GM12878 (cell line): ENCODE measurements at places on chromosomes 13 and 19. TPM values are rescaled to one million over a fixed set of nuclear protein-coding genes. Genes with fewer than 3 reads are reported as not detected.

The ETV2 gene
- 0.93 and 1.3 TPM in 2 replicates for total RNA-seq

The ZNF730 gene
- total RNA-seq: not detected in 2 replicates

The LMTK3 gene
- total RNA-seq: 0.28 and 0.51 TPM in 2 replicates

The CGB7 gene
- total RNA-seq: not detected in 2 replicates

The KANK2 gene
- total RNA-seq: 31.9 and 32.9 TPM in 2 replicates

The MARCHF2 gene
- 12.3 and 14.3 TPM in 2 replicates for total RNA-seq

The PBX4 gene
- 7.7 and 9.6 TPM in 2 replicates for total RNA-seq

GRCh38 chr19:485077-485476 lies 11.2 kb upstream of the MADCAM1 start:
- DNase-seq: no peak
- no peak overlapping the region for H3K4me3 ChIP-seq
- no peaks in the 10 kb centered on the region; the same call in 1 of the 2 replicates for H3K4me1 ChIP-seq
- H3K36me3 ChIP-seq: no peaks in the 10 kb centered on the region
- no peak overlapping the region for H3K27ac ChIP-seq

GRCh38 chr13:110119935-110120905 lies 186.7 kb downstream of the COL4A1 start:
- H3K4me3 ChIP-seq: no peak overlapping the region
- no peaks in the 10 kb centered on the region for H3K27me3 ChIP-seq
- no peaks in the 10 kb centered on the region for H3K36me3 ChIP-seq
- peaks cover 3% of the 10 kb centered on the region; the same call in 1 of the 2 replicates for H3K4me1 ChIP-seq

GRCh38 chr19:6862673-6863078 lies 24.7 kb upstream of the ADGRE1 start:
- H3K36me3 ChIP-seq: no peaks in the 10 kb centered on the region
- peaks cover 11% of the 10 kb centered on the region for H3K4me1 ChIP-seq
- H3K27me3 ChIP-seq: no peaks in the 10 kb centered on the region

DNA sequence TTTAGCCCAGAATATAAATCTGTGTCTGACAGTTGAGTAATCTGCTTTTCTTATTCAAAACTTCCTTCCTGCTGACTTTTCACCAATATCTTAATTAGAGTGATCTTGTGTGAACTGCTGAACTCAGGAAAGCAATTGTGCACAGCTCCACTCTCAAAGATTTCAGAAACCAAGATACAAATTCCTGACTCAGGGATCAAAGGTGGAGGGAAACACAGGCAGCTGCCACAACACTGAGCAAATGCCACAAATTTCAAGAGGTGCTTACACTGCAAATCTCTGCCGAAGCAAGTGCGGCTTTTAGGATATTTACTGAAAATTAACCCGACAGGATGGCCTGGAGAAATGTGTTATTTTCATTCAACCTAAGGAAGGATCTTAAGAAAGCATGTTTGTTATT lies 111.4 kb downstream of the STOML3 start:
- no peak for DNase-seq
- H3K27ac ChIP-seq: no peak overlapping the region
- no peaks in the 10 kb centered on the region for H3K4me1 ChIP-seq
- H3K36me3 ChIP-seq: no peaks in the 10 kb centered on the region

DNA sequence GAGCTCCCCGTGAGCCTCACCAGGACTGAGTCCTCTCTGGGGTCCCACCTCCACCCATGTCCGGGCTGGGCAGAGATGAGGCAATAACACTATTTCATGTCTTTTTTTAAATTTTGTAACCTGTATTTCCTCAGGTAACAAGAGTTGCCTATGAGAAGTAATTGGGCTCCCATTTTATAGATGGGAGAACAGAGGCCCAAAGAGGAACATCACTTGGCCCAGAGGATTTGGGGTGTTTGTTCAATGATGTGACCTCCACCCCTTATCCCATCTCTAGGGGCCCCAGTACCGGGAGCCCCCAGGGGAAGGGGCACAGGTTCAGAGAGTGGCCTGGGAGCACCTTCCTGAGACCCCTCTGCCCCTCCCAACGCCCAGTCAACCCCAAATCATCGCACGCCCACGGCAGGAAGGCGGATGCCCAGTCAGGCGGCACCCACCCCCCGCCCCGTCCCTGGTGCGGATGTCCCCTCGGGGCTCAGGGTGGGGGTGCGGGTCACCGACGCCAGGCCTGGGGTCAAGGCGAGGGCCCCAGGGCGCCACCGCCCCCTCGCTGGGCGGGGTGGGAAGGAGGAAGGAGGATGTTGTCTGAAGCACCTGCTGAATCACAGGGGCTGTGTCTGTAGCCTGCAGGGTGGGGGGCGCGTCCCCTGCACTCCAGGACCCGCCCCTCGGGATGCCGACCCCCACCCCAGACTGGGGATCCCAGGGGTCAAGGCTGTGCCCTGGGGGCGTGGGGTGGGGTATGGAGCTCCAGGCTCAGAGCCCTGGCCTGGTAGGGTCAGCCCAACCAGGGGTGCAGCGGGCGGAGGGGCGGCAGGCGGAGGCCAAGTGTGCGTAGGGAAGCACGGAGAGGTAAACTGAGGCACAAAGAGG lies 9.0 kb upstream of the CIRBP start:
- DNase-seq: no peak
- H3K4me1 ChIP-seq: peaks cover 48% of the 10 kb centered on the region
- H3K27me3 ChIP-seq: no peaks in the 10 kb centered on the region
- H3K36me3 ChIP-seq: peaks cover 16% of the 10 kb centered on the region
- peak overlapping the region; percentile 68 for H3K4me3 ChIP-seq

DNA sequence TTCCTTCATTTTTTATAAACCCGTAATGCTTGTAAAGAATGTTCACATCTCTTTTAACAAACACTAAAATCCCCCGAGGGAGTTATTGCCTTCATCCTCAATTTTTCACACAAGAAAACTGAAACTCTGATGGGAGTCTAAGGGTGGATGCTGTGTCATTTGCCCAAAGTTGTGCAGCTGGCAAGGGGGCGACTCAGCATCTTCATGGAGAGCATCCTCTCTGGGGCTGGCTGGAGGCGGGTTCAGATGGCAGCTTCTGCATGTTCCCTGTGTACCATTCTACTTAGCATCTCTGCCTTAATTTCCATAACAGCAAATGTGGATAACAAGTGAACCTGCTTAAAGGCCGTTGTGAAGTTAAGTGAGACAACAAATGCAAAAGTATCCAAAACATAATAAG lies 256.4 kb downstream of the IRS2 start:
- H3K4me3 ChIP-seq: no peak overlapping the region
- no peaks in the 10 kb centered on the region for H3K36me3 ChIP-seq
- no peak overlapping the region for H3K27ac ChIP-seq
- H3K4me1 ChIP-seq: no peaks in the 10 kb centered on the region

DNA sequence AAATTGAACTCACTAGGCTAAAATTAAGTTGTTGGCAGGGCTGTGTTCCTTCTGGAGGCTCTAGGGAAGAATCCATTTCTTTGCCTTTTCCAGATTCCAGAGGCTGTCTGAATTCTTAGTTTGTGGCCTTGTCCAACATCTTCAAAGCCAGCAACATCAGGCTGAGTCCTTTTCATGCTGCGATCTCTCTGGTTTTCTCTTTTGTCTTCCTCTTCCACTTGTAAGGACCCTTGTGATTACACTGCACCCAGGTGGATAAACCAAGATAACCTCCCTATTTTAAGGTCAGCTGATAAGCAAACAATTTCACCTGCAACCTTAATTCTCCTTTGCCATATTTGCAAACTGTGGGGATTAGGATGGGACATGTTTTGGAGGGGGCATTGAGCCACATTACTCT lies 11.5 kb downstream of the UTP14C start:
- DNase-seq: no peak
- no peaks in the 10 kb centered on the region for H3K4me1 ChIP-seq
